ENCODE measurements at places on chromosomes 1 and 21.
A peak's percentile ranks its signal among the peaks of the same experiment; 100 is the strongest.

DNA sequence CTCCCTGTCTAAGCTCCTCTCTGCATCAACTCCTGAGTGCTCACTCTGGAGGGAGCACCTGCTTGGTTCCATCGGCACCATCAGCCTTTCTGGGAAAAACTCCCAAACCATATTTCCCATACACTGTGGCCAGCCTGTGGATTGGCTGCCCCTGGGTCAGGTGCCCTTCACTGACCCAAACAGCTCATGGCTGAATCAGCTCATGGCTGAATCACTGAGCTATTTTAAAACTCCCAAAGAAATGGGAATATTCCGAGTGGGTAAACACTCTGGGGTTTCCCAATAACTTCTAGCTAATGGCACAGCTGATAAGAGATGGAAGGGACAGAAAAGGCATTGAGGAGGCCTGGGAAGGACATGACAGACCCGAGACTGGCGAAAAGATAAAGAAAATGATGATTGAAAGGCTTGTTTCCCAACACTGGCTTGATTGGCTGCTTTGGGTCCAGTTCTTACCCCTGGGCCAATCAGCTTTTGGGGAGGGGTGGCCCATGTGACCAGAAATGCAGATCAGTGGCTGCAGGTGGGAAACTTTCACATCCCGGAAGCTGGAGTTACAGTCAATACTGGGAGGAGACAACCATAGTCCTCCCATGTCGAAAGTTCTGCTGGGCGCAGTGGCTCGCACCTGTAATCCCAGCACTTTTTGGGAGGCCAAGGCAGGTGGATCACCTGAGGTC is 37.3 kb upstream of the KAZN start:
- DNase-seq, result no peak

- no peak for DNase-seq
These were observed 35.4 kb downstream of the VANGL1 start for GRCh38 chr1:115677182-115677555.

GRCh38 chr1:2972879-2973575 is 48.2 kb upstream of the ACTRT2 start:
- DNase-seq, result no peak

- no peak for DNase-seq
These were observed 6.7 kb downstream of the VWA1 start for GRCh38 chr1:1442069-1442770.

DNA sequence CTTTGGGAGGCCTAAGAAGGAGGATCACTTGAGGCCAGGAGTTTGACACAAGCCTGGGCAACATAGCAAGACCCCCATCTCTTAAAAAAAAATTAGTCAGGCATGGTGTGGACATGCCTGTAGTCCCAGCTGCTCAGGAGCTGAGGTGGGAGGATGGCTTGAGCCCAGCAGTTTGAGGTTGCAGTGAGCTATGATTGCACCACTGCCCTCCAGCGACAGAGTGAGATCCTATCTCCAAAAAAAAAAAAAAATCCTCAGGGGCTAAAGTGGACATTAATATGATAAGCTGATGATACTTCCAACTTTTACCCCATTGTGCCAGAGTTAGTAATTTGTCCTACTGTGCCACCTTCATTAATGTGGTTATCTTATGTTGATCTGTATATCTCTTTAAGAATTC is 327.8 kb upstream of the FMN2 start:
- no peak for DNase-seq

DNA sequence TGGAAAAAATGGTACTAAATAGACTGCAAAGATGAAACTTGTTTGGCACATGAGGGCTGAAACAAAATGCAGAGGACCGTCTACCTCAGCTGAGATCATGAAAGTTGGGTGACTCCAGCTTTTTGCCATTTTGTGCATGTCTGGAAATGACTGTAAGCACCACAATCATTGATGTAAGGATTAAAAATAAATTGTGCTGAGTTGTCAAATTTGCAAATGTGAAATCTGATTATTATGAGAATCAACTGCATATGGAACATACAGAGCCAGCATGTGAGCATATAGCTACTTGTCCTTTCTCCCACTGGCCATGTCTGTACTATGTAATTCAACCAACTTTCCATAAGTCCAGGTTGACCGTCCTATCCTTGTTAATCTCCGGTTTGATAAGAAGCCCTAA is 736.9 kb upstream of the PRMT6 start:
- no peak for DNase-seq

GRCh38 chr1:208793861-208794345 is 549.7 kb upstream of the PLXNA2 start:
- DNase-seq, result no peak

DNA sequence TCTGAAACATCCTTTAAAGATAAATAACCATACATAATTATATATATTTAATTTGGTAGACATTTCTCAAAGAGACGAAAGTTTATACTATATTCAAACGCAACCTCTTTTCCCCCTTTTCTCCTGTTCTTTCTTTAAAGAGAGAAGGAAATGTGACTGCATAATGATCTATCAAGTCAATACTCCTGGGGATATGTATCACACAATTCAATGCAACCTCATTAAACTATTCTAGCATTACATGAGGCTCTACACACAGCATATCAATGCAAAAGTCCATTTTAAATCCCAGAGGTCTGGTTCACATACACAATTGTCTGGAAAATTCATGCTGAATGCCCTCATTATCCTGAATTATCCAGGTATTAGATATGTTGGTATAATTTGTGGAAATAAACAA is 330.7 kb downstream of the LMX1A start:
- no peak for DNase-seq

- DNase-seq, result no peak
These were observed 282.2 kb downstream of the NPHP4 start for GRCh38 chr1:5709976-5710375.

- no peak for DNase-seq
These were observed 6.8 kb downstream of the RGS8 start for GRCh38 chr1:182677397-182678098.

- no peak for DNase-seq
These were observed 121.4 kb downstream of the HLCS start for GRCh38 chr21:36845070-36845469.

GRCh38 chr1:182795563-182796228 is 6.1 kb downstream of the NPL start:
- DNase-seq, result no peak

GRCh38 chr1:208243527-208243966 is 637 bp downstream of the PLXNA2 start:
- DNase-seq, result no peak

DNA sequence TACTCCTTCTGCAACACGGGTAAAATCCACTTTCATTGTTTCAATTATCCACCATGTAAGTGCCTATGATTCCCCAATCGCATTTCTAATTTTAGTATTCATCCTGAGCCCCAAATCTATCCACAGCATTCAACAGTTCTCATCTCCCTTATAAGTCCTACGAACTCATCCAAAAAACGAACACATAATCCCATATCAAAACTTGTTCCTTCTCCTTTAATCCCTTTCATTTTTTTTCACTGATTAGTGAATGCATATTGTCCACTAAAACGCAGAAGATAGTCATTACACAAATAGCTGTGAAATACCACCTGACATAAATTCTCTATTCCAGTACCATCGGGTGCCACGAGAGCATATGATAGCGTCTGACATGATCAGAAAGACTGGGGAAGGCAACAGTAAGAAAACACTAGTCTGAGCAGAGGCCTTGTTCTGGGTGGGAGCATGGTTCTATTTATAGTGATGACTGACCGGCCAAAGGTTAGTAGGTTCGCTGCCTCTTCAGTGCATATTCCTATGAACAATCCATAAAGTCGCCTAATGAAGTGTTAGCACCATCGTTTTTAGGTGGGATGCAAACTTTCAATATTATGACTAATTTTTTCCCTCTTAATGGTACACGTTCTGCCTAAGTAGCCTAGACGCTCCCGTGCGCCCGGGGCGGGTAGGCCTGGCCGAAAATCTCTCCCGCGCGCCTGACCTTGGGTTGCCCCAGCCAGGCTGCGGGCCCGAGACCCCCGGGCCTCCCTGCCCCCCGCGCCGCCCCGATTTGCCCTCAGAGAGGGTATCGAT is 648 bp downstream of the ATP5PF start:
- peak; percentile 27 for DNase-seq

- DNase-seq, result no peak
These were observed 10.3 kb upstream of the SNX7 start for GRCh38 chr1:98651116-98651632.

GRCh38 chr1:211752951-211753486 is 77.5 kb downstream of the LPGAT1 start:
- DNase-seq, result no peak

- no peak for DNase-seq
These were observed 17.8 kb upstream of the ARHGEF2 start for GRCh38 chr1:155996166-155996565.

DNA sequence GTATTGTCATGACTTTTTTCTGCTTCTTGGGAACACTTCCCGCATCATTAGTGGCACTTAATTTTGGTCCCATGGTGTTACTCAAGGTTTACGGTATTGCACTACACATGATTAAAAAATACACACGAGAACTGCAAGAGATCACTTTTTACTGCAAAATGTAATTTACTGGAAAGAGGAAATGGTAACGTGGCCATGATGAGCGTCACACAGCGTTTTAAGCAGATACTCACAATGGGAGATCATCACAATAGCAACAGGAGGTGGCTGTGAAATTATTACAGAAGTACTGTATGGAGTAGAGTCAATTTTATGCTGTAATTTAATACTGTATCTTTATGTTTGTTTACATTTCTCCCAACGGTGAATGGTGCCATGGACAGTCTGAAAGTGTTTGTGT is 1510.3 kb downstream of the AMY1C start:
- no peak for DNase-seq

DNA sequence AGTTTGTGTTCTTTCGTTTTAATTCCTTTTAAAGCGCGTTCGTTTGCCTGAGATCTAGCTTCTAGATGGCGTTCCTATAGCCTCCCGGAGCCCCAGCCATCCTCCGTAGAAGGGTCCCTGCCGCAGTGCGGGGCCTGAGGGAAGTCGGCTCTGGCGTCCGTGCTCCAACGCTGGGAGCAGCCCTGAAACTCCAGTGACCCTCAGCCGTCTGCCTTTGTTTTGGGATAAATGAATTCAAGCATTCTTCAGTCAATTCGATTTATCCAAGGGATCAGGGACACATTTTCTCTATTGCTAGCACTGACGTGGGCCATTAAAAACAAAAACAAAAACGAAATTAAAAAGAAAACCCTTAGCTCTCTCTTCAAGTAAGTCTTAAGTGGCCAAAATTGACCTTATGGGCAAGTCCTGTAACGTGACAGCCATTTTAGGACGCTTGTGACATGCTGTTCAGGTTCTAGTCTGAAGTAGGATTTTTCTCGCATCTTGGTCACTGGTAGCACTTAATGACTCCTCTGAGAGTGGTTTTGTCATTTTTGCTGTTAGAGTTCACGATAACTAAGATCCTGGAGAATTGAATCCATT is 742 bp upstream of the HSPA13 start:
- DNase-seq, result no peak

- no peak for DNase-seq
These were observed 274.6 kb downstream of the NFIA start for GRCh38 chr1:61356995-61357394.
